ENCODE measurements at places on chromosomes 3 and 15.

- no peak for DNase-seq
Measured at GRCh38 chr3:18189282-18190050, 235.7 kb downstream of the SATB1 start.

- no peak for DNase-seq
Measured at GRCh38 chr15:72368899-72369298, 6.9 kb downstream of the HEXA start.

GRCh38 chr15:101537483-101538080 is 48.1 kb upstream of the PCSK6 start:
- DNase-seq, result no peak

DNA sequence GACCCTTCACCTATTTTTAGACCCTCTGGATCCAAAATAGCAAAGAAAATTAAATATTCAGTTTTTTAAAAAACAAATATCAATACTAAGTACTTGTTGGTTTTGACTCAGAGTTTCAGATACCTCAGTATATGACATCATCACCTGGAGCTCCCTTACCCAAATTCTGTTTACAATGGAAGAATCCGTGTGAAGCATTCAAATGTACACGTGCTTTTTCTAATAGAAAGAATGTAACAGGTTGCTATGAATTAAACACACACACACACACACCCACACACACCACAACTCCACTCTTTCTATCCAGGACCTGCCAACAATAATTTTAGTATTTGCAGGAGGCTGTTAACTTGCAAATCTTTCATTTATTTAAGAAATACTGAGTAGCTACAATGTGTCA is 221.8 kb downstream of the THRB start:
- peak; percentile 88 for DNase-seq
